ENCODE measurements at places on chromosomes 7 and 10. TPM values are rescaled to one million over a fixed set of nuclear protein-coding genes. Genes with fewer than 3 reads are reported as not detected.

- no peaks in the 10 kb centered on the region for H3K27me3 ChIP-seq
- H3K4me1 ChIP-seq = peaks cover 36% of the 10 kb centered on the region
Observed at GRCh38 chr7:99121496-99122021, 22.3 kb downstream of the SMURF1 start.

DNA sequence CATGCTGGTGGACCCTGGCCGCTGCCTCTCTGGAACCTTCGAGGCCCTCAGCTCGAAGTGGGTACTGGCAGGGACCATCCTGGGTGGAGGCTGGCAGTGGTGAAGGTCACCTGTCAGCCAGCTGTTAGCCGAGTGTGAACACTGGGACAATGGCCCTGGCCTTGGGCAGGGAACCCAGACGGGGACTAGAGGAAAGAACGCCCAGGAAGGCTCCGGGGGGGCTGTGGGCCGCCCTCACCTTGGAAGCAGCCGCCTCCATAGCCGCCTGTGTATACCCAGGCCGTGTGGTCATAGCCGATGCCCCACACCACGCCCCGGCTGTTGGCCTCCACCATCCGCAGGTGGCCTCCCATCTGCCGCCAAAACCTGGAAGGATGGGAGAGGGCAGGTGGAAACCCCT, 17.6 kb downstream of the BHLHA15 start:
- DNase-seq = no peak
- no peaks in the 10 kb centered on the region for H3K4me1 ChIP-seq
- H3K4me3 ChIP-seq = no peak overlapping the region

DNA sequence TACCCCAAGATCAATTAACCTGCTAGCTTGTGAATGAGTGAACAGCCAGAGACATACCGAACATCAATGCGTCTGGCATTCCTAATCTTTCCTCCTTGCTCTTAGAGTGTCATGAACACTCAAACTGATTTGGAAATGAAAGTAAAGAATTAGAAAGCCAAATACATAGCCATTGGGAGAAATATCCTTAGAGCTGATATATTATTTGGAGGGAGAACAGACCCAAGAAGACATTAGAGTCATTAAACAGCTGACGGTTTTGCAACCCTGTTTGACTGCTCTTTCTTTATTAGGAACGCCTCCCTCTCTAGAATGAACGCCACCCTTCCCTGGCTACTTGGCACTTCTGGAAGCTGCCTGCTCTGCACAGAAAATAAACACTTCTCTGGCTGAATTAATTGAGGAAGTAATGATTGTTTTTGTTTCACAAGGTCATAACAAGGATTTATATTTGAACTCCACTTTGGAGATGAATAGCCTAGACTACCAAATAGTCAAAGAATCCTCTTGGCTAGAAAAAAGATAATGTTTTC, 42.8 kb downstream of the CTTNBP2 start:
- peaks cover 5% of the 10 kb centered on the region for H3K27me3 ChIP-seq
- H3K27ac ChIP-seq = no peak overlapping the region
- no peak overlapping the region for H3K4me3 ChIP-seq

DNA sequence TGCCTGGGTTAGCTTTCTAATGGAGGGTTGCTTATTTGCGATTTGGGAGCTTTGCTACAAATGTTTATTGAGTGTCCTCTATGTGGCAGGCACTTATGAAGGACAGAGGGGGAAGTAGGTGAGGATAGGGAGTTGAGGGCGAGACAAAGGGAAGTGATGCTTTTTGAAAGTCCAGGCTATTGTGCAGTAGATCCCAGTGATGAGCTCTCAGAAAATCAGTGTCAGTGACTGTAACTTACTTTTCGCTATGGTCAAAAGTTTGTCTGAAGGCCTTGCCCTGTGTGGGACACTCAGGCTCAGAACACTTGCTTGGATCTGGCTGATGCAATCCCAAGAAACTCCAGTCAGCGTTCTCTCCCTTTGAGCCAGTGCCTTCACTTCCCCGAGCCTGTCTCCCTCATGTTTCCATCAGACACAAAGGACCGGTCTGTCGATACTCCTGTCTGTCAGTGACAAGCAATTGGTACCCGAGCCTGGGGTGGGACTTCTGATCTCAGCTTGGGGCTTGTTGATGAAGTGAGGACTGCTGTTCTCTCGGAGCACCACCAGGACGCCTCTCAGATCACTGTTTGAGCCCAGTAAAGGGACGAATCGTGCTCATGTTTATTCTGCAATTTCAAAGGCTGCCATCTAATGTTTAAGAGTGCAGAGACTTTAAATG, 63.1 kb upstream of the SORCS3 start:
- DNase-seq = no peak
- H3K36me3 ChIP-seq = no peaks in the 10 kb centered on the region
- no peak overlapping the region for H3K4me3 ChIP-seq
- no peak overlapping the region for H3K27ac ChIP-seq
- H3K4me1 ChIP-seq = peaks cover 4% of the 10 kb centered on the region

GRCh38 chr10:29585488-29585976, 49.2 kb downstream of the SVIL start:
- no peaks in the 10 kb centered on the region for H3K36me3 ChIP-seq
- DNase-seq = no peak
- no peak overlapping the region for H3K4me3 ChIP-seq
- peaks cover 24% of the 10 kb centered on the region for H3K4me1 ChIP-seq
- no peak overlapping the region for H3K27ac ChIP-seq

GRCh38 chr7:120431016-120431415, 158.0 kb downstream of the KCND2 start:
- no peak overlapping the region for H3K27ac ChIP-seq
- no peaks in the 10 kb centered on the region for H3K4me1 ChIP-seq
- H3K4me3 ChIP-seq = no peak overlapping the region
- DNase-seq = no peak
- no peaks in the 10 kb centered on the region for H3K36me3 ChIP-seq

DNA sequence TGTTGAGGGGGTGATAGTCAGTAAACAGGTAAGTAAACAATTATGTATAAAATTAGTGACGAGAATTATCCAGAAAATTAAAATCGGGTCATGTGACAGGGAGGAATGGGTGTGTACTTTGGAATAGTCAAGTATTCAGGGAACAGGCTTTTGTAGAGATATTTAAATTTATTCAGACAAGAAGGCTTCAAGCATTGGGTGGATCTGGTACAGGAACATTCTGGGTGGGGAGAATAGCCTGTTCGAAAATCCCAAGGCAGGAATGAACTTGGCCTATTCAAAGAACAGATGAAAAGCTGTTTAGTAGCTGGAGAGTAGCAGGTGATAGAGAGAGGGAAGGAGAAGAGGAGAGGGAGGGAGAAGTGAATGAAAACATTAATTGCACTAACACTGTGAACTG, 448.9 kb upstream of the FZD8 start:
- H3K27ac ChIP-seq = no peak overlapping the region
- no peak overlapping the region for H3K4me3 ChIP-seq
- H3K4me1 ChIP-seq = no peaks in the 10 kb centered on the region
- no peaks in the 10 kb centered on the region for H3K36me3 ChIP-seq
- H3K27me3 ChIP-seq = no peaks in the 10 kb centered on the region

GRCh38 chr7:89731751-89732445, 422.4 kb upstream of the STEAP1 start:
- H3K27me3 ChIP-seq = peaks cover 1% of the 10 kb centered on the region
- no peak overlapping the region for H3K4me3 ChIP-seq
- H3K27ac ChIP-seq = no peak overlapping the region
- DNase-seq = no peak
- no peaks in the 10 kb centered on the region for H3K36me3 ChIP-seq

GRCh38 chr10:23459308-23459939, 20.5 kb downstream of the OTUD1 start:
- no peak overlapping the region for H3K4me3 ChIP-seq
- H3K36me3 ChIP-seq = no peaks in the 10 kb centered on the region
- H3K27ac ChIP-seq = no peak overlapping the region
- H3K4me1 ChIP-seq = peaks cover 12% of the 10 kb centered on the region
- H3K27me3 ChIP-seq = no peaks in the 10 kb centered on the region
- no peak for DNase-seq

DNA sequence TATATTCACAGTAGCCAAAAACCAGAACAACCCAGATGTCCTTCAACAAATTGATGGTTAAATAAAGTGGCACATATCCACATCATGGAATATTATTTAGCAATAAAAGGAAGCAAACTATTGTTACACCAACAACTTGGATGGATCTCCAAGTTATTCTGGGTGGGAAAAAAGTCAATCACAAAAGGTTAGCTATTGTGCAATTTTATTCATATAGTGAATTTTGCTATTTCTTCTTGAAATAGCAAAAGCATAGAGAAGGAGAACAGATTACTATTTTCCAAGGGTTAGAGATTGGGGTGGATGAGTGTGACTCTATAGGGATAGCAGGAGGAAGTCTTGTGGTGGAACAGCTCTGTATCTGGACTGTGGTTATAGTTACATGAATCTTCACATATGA, 87.0 kb downstream of the PTPN20 start:
- no peaks in the 10 kb centered on the region for H3K4me1 ChIP-seq
- peaks cover 3% of the 10 kb centered on the region for H3K27me3 ChIP-seq
- DNase-seq = no peak
- H3K4me3 ChIP-seq = no peak overlapping the region
- no peaks in the 10 kb centered on the region for H3K36me3 ChIP-seq

GRCh38 chr10:114491933-114492332, 87.6 kb upstream of the AFAP1L2 start:
- H3K36me3 ChIP-seq = peaks cover 54% of the 10 kb centered on the region
- no peak for DNase-seq
- H3K4me3 ChIP-seq = peak overlapping the region; percentile 52
- H3K27ac ChIP-seq = peak overlapping the region; percentile 85
- H3K4me1 ChIP-seq = peaks cover 87% of the 10 kb centered on the region

DNA sequence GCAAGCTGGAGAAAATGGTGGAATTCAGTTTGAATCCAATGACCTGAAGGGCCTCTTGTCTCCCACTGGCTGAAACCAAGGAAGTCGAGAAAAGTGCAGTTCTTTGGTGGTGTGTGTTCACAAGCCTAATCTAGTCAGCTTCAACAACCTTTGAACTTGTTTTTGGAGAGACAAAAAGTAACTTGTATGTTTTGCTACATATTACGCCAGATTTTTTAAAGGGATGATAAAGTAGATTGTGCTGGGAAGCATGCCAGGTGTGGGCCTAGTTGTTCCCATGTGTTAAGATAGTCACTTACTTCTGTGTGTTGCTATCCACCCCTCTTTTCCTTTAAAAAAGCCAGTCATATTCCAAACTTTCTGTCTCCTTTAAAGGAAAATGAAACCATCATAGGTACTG, 79.7 kb upstream of the FAM3C start:
- DNase-seq = no peak
- H3K4me3 ChIP-seq = no peak overlapping the region
- no peaks in the 10 kb centered on the region for H3K4me1 ChIP-seq
- no peak overlapping the region for H3K27ac ChIP-seq

DNA sequence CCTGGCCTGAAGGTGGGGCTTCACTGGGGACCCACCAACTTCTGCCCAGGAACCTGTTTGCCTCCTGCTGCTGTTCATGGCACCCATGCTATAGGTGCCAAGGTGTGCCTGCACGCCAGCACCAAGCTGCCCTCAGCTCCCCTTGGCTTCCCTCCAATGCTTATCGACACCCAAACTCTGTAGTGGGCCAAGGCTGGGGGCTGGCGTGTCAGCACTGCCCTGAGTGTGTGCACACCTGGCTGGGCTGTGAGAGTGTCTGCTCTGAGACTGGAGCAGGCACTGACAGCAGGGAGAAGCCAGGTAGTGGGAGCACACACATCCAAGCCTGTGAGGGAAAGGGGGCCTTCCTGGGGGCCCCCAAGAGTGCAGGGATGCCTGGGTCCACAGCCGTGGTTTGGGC, 43.1 kb upstream of the TUBB8 start:
- H3K27me3 ChIP-seq = no peaks in the 10 kb centered on the region
- DNase-seq = no peak
- peaks cover 4% of the 10 kb centered on the region for H3K36me3 ChIP-seq
- no peak overlapping the region for H3K27ac ChIP-seq
- H3K4me3 ChIP-seq = no peak overlapping the region
- H3K4me1 ChIP-seq = no peaks in the 10 kb centered on the region

- H3K36me3 ChIP-seq = peaks cover 3% of the 10 kb centered on the region
- H3K27me3 ChIP-seq = no peaks in the 10 kb centered on the region
- H3K4me3 ChIP-seq = no peak overlapping the region
- peak overlapping the region; percentile 32 for H3K27ac ChIP-seq
- no peak for DNase-seq
- H3K4me1 ChIP-seq = peaks cover 16% of the 10 kb centered on the region
Observed at GRCh38 chr7:108503112-108504026, 22.6 kb downstream of the PNPLA8 start.

DNA sequence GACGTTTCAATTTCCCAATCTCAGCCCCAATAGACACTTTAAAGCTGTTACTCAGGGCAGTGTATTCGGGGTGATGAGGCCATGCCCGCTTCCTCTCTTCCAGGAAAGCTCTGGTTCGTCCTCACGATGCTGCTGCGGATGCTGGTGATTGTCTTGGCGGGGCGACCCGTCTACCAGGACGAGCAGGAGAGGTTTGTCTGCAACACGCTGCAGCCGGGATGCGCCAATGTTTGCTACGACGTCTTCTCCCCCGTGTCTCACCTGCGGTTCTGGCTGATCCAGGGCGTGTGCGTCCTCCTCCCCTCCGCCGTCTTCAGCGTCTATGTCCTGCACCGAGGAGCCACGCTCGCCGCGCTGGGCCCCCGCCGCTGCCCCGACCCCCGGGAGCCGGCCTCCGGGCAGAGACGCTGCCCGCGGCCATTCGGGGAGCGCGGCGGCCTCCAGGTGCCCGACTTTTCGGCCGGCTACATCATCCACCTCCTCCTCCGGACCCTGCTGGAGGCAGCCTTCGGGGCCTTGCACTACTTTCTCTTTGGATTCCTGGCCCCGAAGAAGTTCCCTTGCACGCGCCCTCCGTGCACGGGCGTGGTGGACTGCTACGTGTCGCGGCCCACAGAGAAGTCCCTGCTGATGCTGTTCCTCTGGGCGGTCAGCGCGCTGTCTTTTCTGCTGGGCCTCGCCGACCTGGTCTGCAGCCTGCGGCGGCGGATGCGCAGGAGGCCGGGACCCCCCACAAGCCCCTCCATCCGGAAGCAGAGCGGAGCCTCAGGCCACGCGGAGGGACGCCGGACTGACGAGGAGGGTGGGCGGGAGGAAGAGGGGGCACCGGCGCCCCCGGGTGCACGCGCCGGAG, 2.6 kb downstream of the GJD4 start:
- no peak overlapping the region for H3K27ac ChIP-seq
- H3K4me1 ChIP-seq = peaks cover 5% of the 10 kb centered on the region
- H3K27me3 ChIP-seq = peaks cover 48% of the 10 kb centered on the region
- peak; percentile 19 for DNase-seq

- no peaks in the 10 kb centered on the region for H3K4me1 ChIP-seq
- no peak overlapping the region for H3K27ac ChIP-seq
- no peak for DNase-seq
- no peak overlapping the region for H3K4me3 ChIP-seq
Observed at GRCh38 chr10:65566906-65567305, 1358.9 kb upstream of the LRRTM3 start.

GRCh38 chr10:99346247-99346646, 17.1 kb downstream of the CNNM1 start:
- no peaks in the 10 kb centered on the region for H3K4me1 ChIP-seq
- no peak overlapping the region for H3K4me3 ChIP-seq
- H3K27ac ChIP-seq = no peak overlapping the region
- DNase-seq = no peak
- no peaks in the 10 kb centered on the region for H3K36me3 ChIP-seq
- peaks cover 2% of the 10 kb centered on the region for H3K27me3 ChIP-seq

Gene TRIL
- not detected for total RNA-seq

Gene JMJD1C
- 48.1 TPM for total RNA-seq

Gene CLEC5A
- not detected for total RNA-seq

Gene LEP
- total RNA-seq = not detected

Gene MBLAC1
- 1.9 TPM for total RNA-seq

Gene TACC2
- not detected for total RNA-seq

Gene PPP1R17
- total RNA-seq = not detected

Gene LIPF
- not detected for total RNA-seq
